Ovary (tissue), 10 donors: ENCODE measurements at places on chromosomes 1 and 21. TPM values are rescaled to one million over a fixed set of nuclear protein-coding genes. Genes with fewer than 3 reads are reported as not detected.

DNA sequence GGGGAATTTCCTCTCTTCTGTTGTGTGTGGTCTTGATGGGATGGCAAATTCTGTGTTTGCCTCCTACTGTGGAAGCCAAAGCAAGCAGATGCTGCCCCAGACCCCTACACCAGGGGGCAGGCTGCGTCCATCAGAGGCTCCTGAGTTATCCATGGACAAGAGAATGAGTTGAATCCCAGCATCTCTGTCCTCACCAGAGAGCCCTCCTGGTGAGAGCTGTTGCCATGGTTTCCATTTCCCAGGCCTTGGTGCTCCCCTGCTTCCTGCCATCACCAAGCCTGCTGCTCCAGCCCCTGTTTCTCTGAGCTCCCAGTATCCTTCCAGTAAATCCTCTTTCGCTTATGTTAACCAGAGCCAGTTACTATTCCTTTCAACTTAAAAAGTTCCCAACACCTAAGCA, 20.4 kb upstream of the GNG12 start:
- H3K36me3 ChIP-seq: no peaks in the 10 kb centered on the region
- H3K4me3 ChIP-seq: no peak overlapping the region
- DNase-seq: peak; percentile 79
- no peak overlapping the region for H3K27ac ChIP-seq

DNA sequence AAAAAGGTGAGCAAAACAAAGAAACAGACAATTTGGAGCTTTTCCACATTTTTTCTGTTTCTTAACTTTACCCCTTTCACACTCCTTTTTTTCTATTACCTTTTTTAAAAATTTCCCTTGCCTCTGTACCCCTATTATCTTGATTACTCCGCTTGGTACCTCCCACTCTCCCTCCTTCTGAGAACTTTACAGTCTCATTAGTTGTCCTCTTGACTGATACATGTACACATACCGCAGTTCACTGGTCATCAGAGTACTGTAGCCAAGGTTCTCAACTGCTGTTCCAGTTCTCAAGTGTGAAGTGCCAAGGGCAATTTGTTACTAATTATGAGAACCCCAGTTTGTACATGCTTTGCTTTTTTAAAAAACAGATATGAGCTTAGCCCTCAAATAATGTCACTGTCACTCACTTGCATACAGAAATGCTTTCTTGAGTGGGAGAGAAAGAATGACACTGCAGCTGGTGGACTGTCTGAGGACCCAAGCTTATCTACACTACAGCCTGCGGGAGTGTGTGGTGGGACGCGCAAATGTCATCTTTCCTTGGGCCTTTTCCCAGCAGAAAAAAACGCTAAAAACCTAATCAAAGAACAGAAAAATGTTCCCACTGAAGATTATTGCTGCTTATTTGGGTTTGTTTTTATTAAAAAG, 160.8 kb downstream of the DISP1 start:
- H3K27me3 ChIP-seq: no peaks in the 10 kb centered on the region
- H3K4me1 ChIP-seq: peaks cover 5% of the 10 kb centered on the region
- DNase-seq: no peak
- H3K36me3 ChIP-seq: no peaks in the 10 kb centered on the region

DNA sequence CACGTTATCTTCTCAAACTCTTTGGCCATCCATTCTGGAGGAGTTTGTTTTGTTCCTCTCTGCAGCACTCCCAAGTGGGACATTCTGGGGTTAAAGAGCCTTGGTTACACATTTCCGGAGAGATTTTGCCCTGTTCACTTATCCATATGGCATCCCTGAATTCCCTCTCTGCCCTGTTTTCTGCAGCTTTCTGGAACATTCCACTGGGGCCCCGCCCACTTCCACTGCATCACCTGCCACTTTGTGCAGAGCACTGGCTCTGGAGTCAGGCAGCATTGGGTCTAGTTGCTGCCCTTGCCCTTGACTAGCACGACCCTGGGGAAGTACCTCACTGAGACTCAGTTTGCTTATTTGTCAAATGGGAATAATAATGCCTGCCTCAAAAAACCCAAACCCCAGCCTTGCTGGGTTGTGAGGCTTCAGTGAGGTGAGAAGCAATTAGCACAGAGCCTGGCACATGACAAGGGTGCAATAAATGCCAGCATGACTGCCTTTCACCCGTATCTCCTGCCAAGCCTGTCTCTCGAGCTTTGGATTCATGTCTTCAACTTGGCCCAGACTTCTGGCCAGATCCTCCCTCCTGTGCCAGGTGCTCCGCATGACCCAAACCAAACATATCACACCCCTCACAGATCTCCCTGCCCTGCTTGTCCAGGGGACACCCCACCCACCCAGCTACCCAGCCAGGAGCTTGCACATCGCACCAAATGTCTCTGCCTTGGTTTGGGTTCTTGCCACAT, 38.3 kb downstream of the IL6R start:
- no peaks in the 10 kb centered on the region for H3K27me3 ChIP-seq
- H3K4me1 ChIP-seq: peaks cover 2% of the 10 kb centered on the region
- no peak overlapping the region for H3K27ac ChIP-seq
- H3K4me3 ChIP-seq: no peak overlapping the region
- DNase-seq: no peak

DNA sequence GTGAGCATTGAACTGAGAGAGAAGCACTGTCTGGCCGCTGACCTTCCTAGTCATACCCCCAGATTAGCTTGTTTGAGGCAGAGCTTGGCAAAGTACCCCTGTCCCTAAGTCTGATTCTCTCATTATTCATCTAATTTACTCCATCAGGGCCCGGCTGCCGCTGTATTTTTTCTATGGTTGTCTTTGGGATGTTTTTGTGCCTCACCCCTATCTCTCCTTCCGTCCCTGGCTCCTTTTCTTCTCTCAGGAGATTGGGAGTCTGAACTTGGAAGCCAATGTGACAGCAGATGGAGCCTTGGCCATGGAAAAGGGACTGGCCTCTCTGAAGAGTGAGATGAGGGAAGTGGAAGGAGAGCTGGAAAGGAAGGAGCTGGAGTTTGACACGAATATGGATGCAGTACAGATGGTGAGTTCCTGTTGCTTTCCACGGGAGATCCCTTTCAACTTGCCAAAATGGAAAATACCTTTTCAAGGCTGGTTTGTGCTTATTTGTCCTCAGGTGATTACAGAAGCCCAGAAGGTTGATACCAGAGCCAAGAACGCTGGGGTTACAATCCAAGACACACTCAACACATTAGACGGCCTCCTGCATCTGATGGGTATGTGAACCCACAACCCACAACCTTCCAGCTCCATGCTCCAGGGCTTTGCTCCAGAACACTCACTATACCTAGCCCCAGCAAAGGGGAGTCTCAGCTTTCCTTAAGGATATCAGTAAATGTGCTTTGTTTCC, 53.9 kb downstream of the LAMC2 start:
- no peak for DNase-seq
- H3K27me3 ChIP-seq: no peaks in the 10 kb centered on the region
- peaks cover 9% of the 10 kb centered on the region for H3K4me1 ChIP-seq
- no peak overlapping the region for H3K27ac ChIP-seq
- no peak overlapping the region for H3K4me3 ChIP-seq

DNA sequence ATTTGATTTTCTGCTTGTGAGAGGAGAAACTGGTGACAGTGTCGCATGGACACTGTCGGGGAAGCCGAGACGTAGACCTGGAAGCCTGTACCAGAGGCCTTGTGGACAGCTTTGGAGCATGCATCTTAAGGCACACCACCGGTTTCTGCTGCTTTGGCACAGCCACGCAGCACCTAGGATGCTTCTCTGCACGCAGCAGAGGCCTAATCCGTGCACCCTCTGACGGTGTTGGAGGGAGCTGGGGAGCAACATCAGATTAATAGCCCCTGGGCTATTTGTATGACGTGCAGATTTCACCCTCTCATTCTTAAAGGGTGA, 30.3 kb downstream of the TEX35 start:
- H3K4me3 ChIP-seq: peak overlapping the region; percentile 81
- no peaks in the 10 kb centered on the region for H3K27me3 ChIP-seq
- no peaks in the 10 kb centered on the region for H3K4me1 ChIP-seq
- no peak overlapping the region for H3K27ac ChIP-seq
- DNase-seq: peak; percentile 24
- no peaks in the 10 kb centered on the region for H3K36me3 ChIP-seq

- no peaks in the 10 kb centered on the region for H3K36me3 ChIP-seq
- H3K4me1 ChIP-seq: no peaks in the 10 kb centered on the region
- no peak for DNase-seq
- H3K27ac ChIP-seq: no peak overlapping the region
Measured at GRCh38 chr1:173742203-173742886, 27.6 kb downstream of the KLHL20 start.

DNA sequence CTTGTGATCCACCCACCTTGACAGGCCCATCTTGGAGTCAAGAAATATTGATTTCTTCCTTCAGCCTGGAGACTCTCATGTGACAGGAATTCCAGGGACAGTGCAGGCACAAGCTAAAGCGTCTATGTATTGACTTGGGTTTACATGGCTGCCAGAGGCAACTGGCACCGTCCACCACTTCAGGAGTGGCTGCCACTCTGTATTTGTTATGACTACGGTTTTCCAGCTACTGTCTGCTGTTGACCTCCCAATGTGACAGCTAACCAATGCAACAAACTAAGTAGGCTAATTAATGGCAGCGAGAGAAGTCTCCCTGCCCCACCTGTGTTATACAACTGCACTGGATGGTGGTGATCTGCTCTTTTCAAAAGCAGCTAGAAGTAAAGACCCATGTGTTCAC, 56.9 kb downstream of the CD58 start:
- H3K27ac ChIP-seq: no peak overlapping the region
- H3K4me1 ChIP-seq: no peaks in the 10 kb centered on the region
- no peak for DNase-seq
- H3K4me3 ChIP-seq: no peak overlapping the region

- DNase-seq: no peak
- no peak overlapping the region for H3K4me3 ChIP-seq
- H3K36me3 ChIP-seq: no peaks in the 10 kb centered on the region
- H3K27me3 ChIP-seq: no peaks in the 10 kb centered on the region
- H3K4me1 ChIP-seq: no peaks in the 10 kb centered on the region
Measured at GRCh38 chr1:18217398-18218043, 109.9 kb downstream of the IGSF21 start.

DNA sequence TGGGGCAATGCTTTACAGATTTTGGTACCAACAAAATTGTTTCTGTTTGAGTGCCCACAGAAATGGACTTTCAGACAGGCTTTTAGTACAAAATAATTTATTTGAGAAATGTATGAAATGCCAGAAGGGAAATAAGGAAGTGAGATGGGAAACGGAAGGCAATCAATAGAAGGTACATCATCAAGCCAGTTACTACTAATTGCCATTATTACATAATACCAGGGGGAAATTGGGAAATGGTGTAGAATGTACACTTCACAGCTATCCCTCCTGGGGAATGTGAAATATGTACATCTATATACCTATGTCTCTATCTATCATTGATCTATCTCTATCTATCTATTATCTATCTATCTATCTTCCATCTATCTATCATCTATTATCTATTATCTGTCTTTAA, 264.6 kb upstream of the B3GALT2 start:
- no peaks in the 10 kb centered on the region for H3K27me3 ChIP-seq
- DNase-seq: no peak
- no peaks in the 10 kb centered on the region for H3K36me3 ChIP-seq
- H3K4me3 ChIP-seq: no peak overlapping the region
- no peaks in the 10 kb centered on the region for H3K4me1 ChIP-seq
- H3K27ac ChIP-seq: no peak overlapping the region

DNA sequence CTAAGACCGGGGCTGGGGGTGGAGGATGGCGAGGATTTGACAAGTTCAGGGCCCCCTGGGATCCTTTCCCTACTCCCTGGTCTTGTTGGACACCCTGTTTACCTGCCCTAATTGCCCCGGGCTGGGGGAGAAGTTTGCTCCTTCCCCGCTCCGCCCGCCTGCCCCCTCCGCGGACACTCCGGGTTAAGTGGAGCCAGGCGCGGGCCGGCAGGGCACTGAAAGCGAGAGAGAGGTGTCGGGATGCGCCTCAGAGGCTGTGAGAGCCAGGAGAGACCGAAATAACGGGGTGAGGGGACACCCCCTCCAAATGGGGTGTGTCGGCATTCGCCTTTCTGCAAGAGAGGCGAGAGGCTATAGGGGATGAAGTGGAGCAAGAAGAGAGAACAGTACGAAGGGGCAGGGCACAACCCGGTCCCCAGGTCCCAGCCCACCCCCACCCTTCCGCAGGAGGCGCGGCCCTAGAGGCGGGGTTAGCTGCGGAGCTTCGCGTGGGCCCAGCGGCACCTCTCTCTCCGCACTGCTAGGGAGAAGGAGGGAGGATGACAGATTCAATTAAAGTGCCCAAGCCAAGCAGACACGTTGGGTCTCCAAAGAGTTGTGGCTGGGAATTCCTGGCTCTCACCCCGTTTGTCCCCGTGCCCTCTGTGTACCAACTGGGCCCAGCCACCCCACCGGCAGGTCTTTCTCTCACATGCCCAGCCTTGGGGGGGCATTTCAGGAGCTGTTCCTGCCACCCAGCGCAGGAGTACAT, 3.8 kb downstream of the EFNA3 start:
- H3K4me1 ChIP-seq: peaks cover 19% of the 10 kb centered on the region
- peak; percentile 36 for DNase-seq
- H3K36me3 ChIP-seq: no peaks in the 10 kb centered on the region
- H3K4me3 ChIP-seq: no peak overlapping the region

DNA sequence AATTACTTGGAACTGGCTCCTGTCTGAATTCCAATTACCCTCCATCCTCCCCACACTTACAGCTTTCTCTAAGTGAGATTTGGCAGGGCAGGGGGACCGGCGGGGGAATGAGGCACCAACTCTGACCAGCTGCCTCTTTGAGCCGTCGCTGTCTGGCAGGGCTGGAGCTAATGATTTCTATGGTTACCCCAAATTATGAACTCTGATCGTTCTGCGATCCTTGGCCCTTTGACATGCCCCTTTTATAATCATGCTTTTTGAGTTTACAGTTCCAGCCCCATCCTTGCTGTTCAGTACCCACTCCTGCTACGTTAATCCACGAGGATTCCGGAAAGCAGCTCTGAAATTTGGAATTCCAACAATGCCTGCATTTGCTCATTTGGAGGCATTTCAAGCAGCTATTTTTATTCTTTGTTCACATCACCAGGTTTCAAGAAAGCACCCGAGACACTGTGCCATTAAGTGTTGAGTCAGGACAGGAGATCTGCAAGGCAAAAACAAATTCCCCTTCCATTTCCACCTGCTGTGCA, 54.6 kb upstream of the LBR start:
- H3K4me3 ChIP-seq: no peak overlapping the region
- peaks cover 3% of the 10 kb centered on the region for H3K4me1 ChIP-seq
- no peaks in the 10 kb centered on the region for H3K36me3 ChIP-seq
- DNase-seq: no peak
- no peaks in the 10 kb centered on the region for H3K27me3 ChIP-seq
- H3K27ac ChIP-seq: no peak overlapping the region

Gene CCDC190
- total RNA-seq: not detected

Gene AKR7A3
- 1.8 TPM for total RNA-seq

Gene COL11A1
- total RNA-seq: 0.69 TPM

Gene CFAP141
- total RNA-seq: not detected

Gene KCNC4
- total RNA-seq: 15.0 TPM

Gene TMEM53
- total RNA-seq: 12.9 TPM

Gene ZNF648
- total RNA-seq: 0.73 TPM

Gene FUBP1
- 161 TPM for total RNA-seq

Gene PLEKHA6
- 2.3 TPM for total RNA-seq
